ENCODE measurements at places on chromosomes 16 and 17.

DNA sequence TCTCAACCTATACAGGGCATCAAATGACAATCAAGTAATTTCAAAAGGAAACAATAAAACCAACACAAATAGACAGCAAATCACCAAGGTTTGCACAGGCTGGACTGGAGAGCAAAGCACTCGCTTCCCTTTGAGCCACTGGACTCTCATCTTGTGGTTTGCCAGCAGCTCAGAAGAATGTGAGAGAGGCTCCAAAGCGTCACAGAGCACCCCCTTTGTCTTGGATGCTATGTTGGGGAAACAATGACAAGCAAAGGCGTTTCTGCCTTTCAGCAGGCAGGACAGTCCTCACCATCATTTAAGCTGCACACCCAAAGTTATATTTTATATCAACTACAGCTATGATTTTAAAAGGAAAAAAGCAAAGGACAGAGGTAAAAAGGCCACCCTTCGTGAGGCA is 13.2 kb downstream of the SLC6A4 start:
- no peak for DNase-seq

DNA sequence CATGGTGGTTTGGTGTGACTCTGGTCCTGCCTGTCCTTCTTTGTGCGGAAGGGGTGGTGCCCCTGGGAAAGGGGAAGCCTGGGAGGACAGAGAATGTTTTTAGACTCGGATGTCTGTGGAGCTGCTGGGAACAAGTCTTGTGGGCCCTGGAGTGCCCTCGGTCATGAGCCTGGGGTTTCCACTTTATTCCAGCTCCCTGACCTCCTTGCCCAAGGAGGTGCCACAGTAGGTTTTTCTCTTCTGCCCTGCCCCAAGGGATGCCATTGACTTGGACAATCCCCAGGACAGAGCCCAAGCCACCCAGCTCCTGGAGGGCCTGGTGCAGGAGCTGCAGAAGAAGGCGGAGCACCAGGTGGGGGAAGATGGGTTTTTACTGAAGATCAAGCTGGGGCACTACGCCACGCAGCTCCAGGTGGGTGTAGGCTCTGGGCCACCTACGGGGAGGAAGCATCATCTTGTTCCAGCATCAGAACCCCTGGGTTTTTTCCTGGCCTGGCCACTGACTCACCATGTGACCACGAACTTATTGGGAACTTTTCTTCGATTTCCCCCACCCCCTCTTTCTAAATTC is 1.4 kb downstream of the STAT5A start:
- peak; percentile 72 for DNase-seq

DNA sequence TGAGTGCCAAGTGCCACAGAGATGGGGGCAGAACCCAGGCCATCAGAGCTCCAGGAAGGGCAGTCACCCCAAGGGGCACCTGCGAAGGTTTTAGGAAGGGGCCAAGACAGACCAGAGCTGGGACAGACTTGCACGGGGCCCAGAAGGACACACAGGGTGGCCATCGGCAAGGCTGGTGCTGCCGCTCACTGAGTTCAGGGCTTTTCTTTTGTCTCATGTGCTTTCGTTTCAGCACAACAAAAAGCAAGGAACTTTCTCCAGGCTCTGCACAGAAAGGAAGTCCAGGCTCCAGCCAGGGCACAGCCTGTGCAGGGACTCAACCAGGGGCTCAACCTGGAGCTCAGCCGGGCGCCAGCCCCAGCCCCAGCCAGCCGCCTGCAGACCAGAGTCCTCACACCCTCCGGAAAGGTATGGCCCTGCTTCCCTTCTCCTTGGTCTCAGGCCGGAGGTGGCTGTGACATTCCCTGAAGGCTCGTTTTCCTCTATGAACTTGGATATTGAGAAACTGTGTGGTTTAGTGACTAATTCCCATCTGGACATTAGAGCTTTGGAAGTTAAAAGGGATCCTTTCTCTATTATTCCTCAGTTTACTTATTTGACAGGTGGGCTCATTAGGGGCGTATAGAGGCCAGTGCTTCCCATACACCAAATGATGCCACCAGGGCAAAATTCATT is 37.9 kb downstream of the ELAC2 start:
- DNase-seq, result no peak

DNA sequence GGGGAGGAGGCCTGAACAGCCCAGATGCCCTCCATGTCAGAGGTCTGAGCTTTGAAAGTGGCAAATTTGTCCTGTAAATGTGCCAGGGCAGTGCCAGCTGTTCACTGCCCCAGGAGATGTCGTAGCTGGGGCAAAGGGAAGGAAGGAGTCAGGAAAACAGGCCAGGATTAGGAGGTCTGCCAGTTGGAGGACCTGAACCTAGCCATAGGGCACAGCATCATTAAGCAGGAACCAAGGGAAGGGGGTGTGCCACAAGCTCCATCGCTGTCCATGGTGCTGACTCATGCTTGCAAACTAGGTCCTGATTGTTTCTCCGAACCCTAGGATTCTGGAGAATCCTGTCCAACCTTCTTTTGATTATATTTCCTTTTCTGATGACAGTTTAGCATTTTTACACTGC is 124.2 kb downstream of the TMEM132E start:
- DNase-seq, result no peak

DNA sequence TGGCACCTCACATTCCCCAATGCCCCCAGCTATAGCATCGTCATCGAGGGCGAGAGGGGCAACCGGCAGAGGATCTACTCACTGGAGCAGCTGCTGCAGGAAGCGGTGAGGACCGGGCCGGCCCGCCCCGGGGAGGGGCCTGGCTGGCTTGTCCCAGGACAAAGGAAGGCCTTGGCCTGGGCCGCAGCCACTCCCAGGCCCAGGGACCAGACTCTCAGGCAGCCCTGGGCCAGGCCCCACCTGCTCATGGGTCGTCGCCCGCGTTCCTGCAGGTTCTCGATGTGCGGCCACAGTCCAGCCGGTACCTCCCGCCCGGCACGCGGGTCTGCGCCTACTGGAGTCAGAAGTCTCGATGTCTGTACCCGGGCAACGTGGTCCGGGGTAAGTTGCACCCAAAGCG is 53.4 kb downstream of the ACTG1 start:
- DNase-seq, result no peak

DNA sequence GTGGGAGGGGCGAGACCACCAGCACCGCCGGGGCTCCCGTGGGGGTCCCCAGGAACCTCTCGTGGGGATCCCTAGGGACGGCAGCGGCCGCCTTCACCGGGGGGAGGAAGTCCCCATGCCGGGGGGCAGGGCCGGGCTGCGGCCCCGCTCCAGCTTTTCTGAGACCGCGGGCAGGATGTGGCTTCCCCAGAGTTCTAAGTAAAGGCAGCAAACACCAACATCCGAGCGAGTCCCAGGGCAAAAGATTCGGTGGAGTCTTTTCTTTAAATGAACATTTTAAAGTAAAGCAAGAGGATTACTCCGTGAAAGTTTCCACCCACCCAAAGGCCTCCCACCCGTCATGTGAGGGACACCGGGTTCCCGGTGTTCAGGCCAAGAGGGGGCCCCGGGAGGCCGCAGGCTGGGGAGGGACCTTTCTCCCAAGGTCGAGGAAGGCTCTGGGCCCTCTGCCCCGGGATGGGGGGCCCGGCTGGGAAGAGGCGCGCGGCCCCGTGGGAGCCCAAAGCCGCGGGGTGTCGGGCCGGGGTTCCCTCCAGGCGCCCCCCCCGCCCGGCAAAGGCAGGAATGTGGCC is 137.2 kb upstream of the RPH3AL start:
- DNase-seq, result peak; percentile 62

Measured in CD4-positive, alpha-beta T cell treated with Interleukin-4 for 4 hours (primary cell).